ENCODE measurements at places on chromosomes 3 and 15.

DNA sequence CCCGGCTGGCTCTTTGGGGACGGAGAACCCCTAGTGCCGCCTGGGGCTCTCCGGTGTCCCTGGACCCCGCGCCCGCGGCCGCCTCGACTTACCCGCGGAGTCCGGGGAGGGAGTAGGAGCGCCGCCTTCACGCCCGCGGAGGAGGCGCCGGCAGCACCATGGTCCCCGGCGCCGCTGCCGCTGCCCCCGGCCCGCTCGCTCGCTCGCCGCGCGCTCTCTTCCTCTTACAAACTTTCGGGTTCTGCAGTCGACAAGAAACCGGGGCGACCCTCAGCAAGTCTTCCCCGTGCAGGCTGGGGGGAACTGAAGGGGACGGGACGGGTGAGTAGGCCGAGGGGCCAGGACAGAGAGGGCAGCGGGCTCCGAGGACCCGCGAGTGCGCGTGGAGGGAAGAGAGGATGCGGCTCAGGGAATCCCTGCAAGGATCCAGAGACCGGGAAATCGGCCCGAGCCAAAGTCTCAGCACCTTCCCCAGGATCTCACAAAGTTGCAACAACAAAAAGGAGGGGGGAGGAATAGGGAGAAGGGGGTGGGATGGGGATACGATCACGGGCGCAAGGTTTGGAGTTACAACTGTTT lies 2.0 kb downstream of the FOXP1 start:
- peak; percentile 12 for DNase-seq

DNA sequence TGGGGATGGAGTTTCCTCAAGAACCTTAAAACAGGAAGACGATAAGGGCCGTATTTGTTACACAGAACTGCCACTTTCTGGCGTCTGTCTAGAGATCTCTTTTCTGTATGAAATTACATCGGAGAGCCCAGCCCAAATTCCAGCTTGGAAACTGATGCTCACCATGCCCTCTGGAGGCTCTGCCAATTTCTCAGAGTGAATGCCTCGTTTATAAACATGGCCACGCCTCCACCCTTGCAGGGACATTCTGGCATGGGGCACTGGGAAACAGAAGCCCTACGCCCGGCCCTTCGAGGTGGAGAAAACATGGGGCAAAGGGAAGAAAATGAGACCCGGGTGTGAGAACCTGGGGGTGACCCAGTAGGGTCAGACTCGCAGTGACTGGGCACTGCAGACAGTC lies 53.4 kb upstream of the SEC13 start:
- no peak for DNase-seq

DNA sequence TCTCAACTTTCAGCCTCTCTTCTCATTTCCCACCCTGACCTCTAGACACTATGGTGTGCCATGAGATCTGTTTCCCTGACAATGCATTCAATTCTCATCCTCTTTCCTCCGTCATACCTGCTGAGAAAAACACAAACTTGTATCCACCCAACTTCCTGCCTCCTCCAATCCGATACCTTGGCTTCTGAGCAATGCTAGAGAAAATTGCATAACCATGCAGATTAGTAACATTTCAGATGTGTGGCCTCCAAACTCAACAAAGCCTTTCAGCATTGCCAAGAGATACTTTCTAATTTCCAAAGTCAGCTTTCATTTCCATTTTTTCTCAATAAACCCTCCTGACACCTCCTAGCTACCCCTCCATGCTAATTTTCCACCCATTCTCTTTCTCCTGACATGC lies 88.5 kb downstream of the MINAR1 start:
- no peak for DNase-seq

DNA sequence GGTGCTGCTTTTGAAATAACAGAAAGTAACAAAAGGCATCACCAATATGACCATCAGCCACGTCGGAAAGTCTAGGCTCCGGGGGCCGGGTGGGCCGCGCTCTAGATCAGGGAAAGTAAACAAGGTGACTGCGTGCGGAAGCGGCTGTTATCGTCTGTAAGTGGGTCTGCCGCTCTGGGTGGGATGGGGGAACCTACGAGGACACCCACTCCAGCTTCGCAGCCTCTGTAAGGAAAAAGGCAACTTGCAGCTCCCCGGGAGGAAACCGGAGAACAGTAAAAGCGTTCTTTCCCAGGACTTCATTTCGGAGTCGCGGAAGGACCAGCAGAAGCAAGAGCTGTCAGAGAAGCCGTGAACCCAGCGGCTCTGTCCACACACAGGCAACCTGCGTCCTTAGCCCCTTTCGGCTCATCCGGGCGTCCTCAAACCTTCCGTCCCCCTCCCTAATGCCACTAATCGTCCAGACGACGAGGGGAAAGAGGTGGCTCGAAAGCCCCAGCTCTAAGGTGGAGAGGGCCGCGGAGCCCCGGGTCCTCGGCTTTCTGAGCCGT lies 461 bp downstream of the XRN1 start:
- peak; percentile 22 for DNase-seq

DNA sequence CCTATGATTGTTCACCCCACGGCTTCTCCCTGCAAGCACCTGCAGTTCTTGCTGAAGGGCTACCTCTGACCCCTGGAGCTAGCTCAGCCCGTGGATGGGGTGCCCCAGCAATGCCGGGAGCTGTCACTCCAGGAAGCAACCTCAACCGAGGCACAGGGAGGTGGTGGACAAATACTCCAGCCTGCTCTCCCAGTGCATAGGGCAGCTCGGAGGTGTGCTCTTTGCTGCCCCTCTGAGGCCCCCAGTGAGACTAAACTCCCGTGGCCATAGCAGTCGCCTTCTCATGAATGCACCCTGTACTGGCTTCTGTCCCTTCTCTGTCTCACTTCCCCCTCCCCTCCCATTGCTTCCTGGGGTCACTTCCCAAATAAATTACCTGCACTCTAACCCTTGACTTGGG lies 48.5 kb downstream of the LINGO1 start:
- no peak for DNase-seq

DNA sequence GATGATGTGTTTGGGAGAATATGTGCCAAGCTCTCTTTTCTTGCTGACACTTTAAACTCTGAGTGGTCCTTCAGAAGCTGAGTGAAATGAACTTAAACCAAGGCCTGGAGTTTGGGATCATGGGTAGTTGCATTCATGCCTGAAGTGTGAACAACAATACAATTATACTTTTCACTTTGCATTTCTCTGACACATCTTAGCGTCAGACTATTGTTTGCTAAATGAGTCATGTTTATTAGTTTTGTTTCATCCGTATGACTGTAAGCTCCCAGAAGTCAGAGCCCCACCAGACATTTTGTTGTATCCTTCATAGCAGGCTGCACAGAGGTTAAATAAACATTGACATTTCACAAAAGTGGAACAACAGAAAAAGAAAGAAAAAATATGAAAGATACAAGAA lies 542.6 kb downstream of the TUSC7 start:
- DNase-seq: no peak

- no peak for DNase-seq
Observed at GRCh38 chr3:182105875-182106274, 394.1 kb downstream of the SOX2 start.

DNA sequence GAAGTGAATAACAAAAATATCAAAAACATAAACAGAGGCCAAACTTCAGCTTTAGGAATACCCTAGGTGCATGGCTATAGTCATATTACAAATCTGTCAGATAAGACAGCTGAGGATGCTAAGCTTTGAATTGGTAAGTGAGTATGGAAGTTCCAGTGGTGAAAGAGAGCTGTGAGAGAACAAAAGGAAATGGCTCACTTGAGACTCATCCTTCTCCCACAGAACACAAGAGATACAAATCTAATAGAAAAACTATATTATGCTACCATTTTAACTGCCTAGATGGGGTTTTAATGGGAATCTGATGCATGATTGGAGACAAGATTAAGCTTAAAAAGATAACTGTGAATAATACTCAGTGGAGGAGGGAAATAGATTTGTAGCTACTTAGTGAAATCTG lies 21.5 kb upstream of the PEX5L start:
- no peak for DNase-seq

GRCh38 chr15:69172847-69173246 lies 12.4 kb downstream of the GLCE start:
- no peak for DNase-seq

- DNase-seq: no peak
Observed at GRCh38 chr15:25095179-25095578, 140.4 kb downstream of the SNRPN start.
